ENCODE measurements at places on chromosomes 1 and 21.

DNA sequence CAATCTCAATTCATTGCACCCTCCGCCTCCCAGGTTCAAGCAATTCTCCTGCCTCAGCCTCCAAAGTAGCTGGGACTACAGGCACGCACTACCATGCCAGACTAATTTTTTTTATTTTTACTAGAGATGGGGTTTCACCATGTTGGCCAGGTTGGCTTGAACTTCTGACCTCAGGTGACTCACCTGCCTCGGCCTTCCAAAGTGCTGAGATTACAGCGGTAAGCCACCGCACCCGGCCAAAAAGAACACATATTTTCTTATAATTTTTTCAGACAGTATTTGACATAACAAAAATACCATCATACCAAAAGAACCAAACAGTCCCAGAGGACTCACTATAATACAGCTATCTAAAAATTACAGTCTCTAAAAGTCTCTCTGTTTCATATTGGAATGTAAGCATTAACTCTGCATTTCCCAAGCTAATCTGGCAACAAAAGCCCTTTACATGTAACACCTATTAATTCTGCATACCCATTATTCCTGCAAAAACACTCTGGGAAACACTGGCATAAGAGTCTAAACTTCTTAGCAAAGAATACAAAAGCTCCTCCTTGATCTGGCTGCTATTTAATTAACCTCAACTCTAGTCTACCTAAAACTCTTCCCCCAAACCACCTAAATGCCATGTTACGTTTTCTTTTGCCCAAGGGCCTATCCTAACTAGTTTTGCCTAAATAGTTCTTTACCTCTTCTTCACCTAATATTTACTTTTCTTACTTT, 26.9 kb downstream of the WDR26 start:
- DNase-seq: no peak

DNA sequence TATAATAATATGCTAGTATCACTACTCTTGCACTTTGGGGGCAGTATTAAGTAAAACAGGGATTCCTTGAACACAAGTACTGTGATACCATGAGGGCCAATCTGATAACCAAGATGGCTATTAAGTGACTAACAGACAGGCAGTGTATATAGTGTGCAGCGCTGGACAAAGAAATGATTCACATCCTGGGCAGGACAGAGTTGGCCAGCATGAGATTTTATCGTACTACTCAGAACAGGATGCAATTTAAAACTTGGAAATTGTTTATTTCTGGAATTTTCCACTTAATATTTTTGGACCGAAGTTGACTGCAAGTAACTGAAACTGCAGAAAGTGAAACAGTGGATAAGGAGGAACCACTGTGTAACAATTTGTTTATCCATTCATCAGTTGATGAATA, 74.6 kb downstream of the DNTTIP2 start:
- DNase-seq: no peak

GRCh38 chr1:43973981-43974442, 748 bp upstream of the ATP6V0B start:
- DNase-seq: no peak

DNA sequence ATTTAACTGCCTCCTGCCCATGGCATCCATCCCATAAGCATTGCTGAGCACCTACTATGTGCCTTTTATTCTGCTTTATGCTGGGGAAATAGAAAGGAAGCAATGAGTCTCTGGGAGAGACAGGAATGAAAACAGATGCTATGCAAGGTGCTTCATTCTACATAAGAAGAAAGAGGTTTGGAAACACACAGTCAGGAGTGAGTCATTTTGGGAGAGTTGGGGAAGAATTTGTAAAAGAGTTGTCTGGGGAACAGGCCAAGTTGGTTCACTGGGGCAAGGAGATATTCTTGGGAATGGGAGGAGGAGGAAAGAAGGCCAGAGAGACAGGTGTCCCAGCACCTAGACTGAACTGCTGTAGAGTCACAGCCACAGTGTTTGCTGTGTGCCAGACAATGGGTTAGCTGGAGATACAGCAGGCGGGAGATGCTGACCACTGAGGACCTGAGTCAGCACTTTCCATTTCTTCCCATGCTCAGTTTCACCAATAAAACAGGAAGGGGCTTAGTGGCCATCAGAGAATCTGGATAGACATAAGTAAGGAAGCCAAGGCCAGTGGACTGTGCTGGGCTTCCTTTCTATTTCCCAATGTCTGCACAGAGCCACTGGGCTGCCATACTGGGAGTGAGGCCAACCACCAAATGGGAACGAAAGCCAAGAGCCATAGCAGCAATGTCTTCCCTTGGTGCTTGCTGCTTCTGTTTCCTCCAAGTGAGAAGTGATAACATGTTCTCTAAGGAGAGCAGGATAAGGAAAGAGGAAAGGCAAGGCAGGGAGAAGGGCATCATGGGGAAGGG, 187.7 kb upstream of the USP24 start:
- no peak for DNase-seq

DNA sequence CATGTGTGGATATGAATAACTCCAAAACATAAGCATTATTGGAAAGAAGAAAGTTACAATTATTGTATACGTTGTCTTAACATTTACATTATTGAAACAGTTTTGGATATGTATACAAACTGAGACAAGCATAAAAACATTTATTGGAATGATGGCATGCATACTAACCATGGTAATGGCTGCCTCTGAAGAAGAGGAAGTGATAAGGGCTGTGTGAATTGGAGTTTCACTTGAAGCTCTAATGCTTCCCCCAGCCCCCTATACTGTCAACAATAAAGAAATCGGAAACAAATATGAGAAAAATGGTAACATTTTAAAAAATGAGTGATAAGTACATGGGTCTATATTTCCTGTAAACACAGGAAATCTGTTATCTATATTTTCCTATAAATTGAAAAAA, 367.7 kb upstream of the DPYD start:
- no peak for DNase-seq
